ENCODE measurements at places on chromosomes 7 and 10.

- no peak for DNase-seq
These were observed 195.1 kb upstream of the WDR11 start for GRCh38 chr10:120656107-120656506.

- DNase-seq: no peak
These were observed 82.1 kb downstream of the MPP7 start for GRCh38 chr10:28220811-28221210.

DNA sequence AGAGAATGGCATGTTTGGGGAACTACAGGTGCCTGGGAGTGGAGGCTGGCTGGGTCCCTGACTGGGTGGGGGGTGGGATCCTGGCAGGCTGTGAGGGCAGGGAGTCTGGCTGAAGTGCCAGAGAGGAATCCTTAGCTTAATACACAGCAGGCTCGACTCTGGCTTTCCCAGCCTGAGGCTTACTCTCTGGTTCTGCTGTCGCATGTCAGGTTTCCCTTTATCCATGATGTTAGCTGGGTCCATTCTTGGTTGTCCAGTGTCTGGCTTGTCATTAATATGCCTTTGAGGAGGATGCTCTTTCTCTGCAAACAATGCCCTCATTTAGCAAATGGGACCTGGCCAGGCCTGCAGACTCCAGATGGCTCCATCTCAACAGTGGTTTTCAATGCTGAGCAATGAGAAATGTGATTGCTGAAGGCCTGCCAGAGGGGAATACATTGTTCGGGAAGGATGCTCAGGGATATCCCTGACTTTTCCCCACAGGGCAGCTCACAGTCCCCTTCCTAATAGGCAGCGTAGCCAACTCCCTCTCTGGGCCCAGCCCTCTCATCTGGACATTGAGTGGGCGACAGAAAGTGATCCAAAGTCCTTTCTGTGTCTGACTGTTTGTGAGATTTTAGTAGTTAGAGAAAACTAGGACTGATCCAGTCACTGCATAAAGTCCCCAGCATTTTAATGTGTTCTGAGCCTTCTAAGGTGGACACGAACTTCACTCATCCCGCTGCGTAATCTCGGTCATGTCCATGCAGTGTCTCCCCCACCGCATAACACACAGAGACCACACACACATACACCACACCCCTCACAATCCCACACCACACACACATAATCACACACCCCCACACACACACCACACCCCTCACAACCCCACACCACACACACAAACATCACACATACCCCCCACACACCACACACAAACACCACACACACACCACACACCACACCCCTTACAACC, 124.9 kb downstream of the ANLN start:
- no peak for DNase-seq

GRCh38 chr7:128131731-128132130, 100.5 kb upstream of the LRRC4 start:
- DNase-seq: no peak

DNA sequence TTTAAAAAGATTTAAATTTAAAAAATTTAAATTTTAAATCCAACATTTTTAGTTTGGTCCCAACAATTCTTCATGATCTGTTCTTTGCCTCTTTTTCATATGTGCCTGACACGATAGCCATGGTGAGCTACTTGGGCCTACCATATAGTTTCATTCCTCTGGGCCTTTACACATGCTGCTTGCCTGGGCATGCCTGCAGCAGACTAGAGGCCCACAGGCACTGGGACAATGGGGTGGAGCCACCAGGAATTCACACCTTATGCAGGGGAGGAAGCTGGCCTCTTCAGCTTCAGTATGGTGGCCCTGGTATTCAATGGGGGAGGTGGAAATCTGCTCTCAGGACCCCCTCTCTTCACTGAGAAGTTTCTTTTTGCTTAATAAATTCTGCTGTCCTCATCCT, 37.8 kb upstream of the ZNF365 start:
- no peak for DNase-seq

- no peak for DNase-seq
These were observed 46.5 kb downstream of the FAM171A1 start for GRCh38 chr10:15324611-15325010.

- no peak for DNase-seq
These were observed 421.3 kb downstream of the EXOC4 start for GRCh38 chr7:133674079-133674763.

DNA sequence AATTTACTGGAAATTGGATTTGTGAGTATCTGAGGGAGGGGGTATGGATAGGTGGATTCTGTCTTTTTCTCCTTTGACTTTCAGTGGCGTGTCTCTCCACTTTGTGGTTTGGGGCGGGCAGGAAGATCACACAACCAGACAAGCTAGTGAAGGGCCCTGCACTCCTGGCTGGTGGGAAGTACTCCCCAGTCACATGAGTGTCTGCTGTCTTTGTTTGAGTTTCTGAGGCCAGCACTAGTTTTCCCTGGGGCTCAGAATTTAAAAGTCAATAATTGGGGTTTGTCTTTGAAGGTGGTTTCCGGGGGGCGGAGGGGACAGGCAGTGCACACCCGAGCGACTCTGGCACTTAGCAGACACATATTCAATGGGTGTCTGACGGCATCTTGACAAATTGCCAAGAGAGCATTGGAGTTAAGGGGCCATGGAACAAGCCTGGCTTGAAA, 120.1 kb downstream of the WDFY4 start:
- DNase-seq: no peak
